ENCODE measurements at places on chromosomes 4 and X. TPM values are rescaled to one million over a fixed set of nuclear protein-coding genes. Genes with fewer than 3 reads are reported as not detected.

DNA sequence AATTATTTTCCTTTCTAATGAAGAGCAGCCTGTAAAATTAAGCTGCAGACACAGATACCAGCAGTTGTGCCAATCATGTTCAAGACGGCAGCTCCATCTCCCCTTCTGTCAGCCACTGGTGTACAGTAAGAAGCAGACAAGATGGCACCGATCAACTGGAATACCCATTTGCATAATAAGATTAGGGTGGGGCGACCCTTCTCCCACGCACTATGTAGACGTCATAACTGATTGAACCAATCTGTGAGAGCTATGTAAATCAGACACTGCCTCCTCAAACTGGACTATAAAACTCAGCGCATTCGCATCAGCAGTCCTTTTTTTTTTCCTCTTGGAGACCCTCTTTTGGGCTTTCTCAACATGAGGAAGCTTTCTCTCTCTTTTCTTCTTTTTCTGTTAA lies 40.4 kb upstream of the INTS6L start:
- H3K4me3 ChIP-seq = no peak overlapping the region
- no peaks in the 10 kb centered on the region for H3K36me3 ChIP-seq
- no peaks in the 10 kb centered on the region for H3K4me1 ChIP-seq
- DNase-seq = no peak
- no peaks in the 10 kb centered on the region for H3K27me3 ChIP-seq

- peaks cover 11% of the 10 kb centered on the region for H3K27me3 ChIP-seq
- no peaks in the 10 kb centered on the region for H3K36me3 ChIP-seq
- peak within 1 kb of the TSS; percentile 69 for H3K4me3 ChIP-seq
- peak; percentile 80 for DNase-seq
- H3K4me1 ChIP-seq = no peaks in the 10 kb centered on the region
These were observed at the start of gene PRRG1 for GRCh38 chrX:37349221-37350033. PRRG1 (plus strand) TSS chrX:37349364; CDS start chrX:37406250, 56,886 bp downstream.

GRCh38 chr4:147526272-147526654 lies 45.4 kb downstream of the EDNRA start:
- H3K36me3 ChIP-seq = no peaks in the 10 kb centered on the region
- no peak overlapping the region for H3K4me3 ChIP-seq
- H3K4me1 ChIP-seq = no peaks in the 10 kb centered on the region
- H3K27me3 ChIP-seq = no peaks in the 10 kb centered on the region

DNA sequence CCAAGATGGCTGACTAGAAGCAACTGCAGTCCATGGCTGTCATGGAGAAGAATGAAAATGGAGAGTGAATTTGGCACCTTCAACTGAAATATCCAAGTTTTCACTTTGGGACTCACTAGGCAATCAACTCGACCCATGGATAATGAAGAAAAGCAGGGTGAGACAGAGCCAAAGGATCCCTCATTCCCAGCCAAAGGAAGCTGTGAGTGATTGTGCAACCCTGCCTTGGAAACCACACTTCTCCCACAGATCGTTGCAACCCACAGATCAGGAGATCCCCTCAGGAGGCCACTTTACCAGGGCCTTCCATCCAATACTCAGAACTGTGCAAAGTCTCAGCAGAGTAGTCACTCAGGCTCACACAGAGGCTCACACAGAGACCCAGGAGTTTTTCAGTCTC lies 4.5 kb downstream of the CFAP299 start:
- peaks cover 37% of the 10 kb centered on the region for H3K27me3 ChIP-seq
- H3K4me3 ChIP-seq = no peak overlapping the region
- DNase-seq = no peak
- peaks cover 16% of the 10 kb centered on the region for H3K4me1 ChIP-seq

DNA sequence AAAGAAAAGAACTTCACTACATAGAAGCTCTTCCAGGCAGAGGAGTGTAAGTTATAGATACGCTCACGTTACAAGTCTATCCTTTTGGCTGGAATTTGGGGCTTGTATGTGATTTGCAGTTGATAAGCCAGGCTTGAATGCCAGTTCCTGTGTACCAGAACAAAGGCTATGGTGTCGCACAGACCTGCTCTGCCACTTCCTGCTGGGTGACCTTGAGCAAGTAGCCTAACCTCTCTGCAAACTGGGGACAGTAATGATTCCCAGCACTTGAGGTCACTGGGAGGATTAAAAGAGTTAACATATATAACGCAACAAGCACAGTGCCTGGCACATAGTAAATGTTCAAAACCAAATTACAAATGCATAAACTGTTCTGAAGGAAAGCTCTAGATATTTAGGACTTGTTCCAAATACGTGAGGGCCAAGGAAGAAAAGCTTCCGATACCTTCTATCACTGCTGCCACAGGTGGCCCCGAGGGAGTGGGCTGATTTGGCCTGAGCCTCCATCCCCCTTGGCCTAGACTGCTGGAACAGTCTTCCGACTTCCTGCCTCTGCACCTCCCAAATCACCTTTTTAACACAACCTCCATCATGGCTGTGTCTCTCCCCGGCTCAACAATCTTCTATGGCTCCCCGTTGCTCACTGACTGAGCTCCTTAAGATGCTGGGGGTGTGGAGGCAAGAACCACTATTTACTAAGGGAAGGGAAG lies 1.3 kb upstream of the SOWAHD start:
- H3K4me1 ChIP-seq = peaks cover 18% of the 10 kb centered on the region
- peak overlapping the region; percentile 90 for H3K27ac ChIP-seq
- no peaks in the 10 kb centered on the region for H3K36me3 ChIP-seq
- H3K4me3 ChIP-seq = no peak overlapping the region

DNA sequence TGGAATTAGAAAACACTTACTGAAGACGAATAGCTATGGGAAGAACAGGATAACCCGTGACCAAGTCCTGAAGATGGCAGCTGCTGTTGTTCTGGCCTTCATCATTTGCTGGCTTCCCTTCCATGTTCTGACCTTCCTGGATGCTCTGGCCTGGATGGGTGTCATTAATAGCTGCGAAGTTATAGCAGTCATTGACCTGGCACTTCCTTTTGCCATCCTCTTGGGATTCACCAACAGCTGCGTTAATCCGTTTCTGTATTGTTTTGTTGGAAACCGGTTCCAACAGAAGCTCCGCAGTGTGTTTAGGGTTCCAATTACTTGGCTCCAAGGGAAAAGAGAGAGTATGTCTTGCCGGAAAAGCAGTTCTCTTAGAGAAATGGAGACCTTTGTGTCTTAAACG lies 2.4 kb downstream of the AGTR2 start:
- H3K27ac ChIP-seq = no peak overlapping the region
- no peak overlapping the region for H3K4me3 ChIP-seq

- H3K27me3 ChIP-seq = no peaks in the 10 kb centered on the region
- no peak for DNase-seq
- H3K4me1 ChIP-seq = peaks cover 13% of the 10 kb centered on the region
- no peak overlapping the region for H3K4me3 ChIP-seq
- H3K36me3 ChIP-seq = no peaks in the 10 kb centered on the region
- H3K27ac ChIP-seq = no peak overlapping the region
These were observed 32.7 kb downstream of the METAP1 start for GRCh38 chr4:99028187-99028586.

- no peak overlapping the region for H3K4me3 ChIP-seq
- no peaks in the 10 kb centered on the region for H3K27me3 ChIP-seq
- no peak overlapping the region for H3K27ac ChIP-seq
- no peaks in the 10 kb centered on the region for H3K36me3 ChIP-seq
- no peaks in the 10 kb centered on the region for H3K4me1 ChIP-seq
These were observed 368.9 kb downstream of the SLITRK2 start for GRCh38 chrX:146186540-146186939.

GRCh38 chrX:3445806-3446490 lies 99.5 kb upstream of the MXRA5 start:
- H3K27ac ChIP-seq = no peak overlapping the region
- DNase-seq = no peak
- H3K27me3 ChIP-seq = no peaks in the 10 kb centered on the region
- no peaks in the 10 kb centered on the region for H3K36me3 ChIP-seq

GRCh38 chr4:99612281-99612680 lies 37.7 kb downstream of the MTTP start:
- no peak for DNase-seq
- H3K4me3 ChIP-seq = no peak overlapping the region
- peaks cover 1% of the 10 kb centered on the region for H3K27me3 ChIP-seq
- no peak overlapping the region for H3K27ac ChIP-seq
- H3K4me1 ChIP-seq = no peaks in the 10 kb centered on the region

GRCh38 chr4:159777689-159778088 lies 674.8 kb downstream of the RAPGEF2 start:
- H3K4me1 ChIP-seq = no peaks in the 10 kb centered on the region
- no peak overlapping the region for H3K27ac ChIP-seq
- no peaks in the 10 kb centered on the region for H3K36me3 ChIP-seq
- no peaks in the 10 kb centered on the region for H3K27me3 ChIP-seq

DNA sequence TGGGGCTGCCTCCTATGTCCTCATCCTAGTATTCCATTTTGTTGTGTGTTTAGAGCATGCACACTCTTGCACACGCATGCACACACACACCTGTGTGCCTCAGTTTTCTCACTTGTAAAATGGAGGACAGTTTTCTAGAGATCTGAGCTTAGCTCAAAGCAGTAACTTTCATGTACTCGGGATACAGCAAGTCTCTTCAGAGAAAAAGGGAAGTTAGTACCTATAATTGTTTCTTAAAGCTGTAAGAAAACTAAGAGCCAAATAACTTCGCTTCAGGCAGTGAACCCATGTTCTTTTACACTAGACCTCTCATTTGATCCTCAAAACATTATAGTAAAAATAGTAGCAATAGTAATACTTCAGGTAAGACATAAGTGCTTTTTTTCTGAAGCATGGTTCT lies 49.6 kb downstream of the KIT start:
- H3K27ac ChIP-seq = no peak overlapping the region
- no peak overlapping the region for H3K4me3 ChIP-seq

- H3K27me3 ChIP-seq = no peaks in the 10 kb centered on the region
- H3K4me3 ChIP-seq = no peak overlapping the region
- H3K36me3 ChIP-seq = peaks cover 8% of the 10 kb centered on the region
- H3K27ac ChIP-seq = no peak overlapping the region
These were observed 54.3 kb downstream of the IGFBP7 start for GRCh38 chr4:57055886-57056285.

DNA sequence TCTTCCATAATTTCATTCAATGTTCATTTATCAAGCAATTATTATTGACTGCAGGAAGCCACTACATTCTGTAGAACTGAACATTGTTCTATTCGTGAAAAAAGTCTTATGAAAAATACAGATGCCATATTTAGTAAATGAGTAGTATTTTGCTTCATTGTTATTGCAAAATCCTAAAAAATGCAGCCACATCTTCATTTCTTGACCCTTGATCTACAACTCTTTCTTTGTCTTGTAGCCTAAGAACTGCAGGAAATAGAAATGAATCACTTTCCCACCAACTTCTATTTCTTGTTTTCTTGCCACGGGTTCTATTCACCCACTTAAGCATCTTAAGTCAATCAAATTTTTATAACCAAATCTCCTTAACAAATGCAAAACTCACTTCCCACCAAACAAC lies 63.3 kb downstream of the KCNIP4 start:
- no peaks in the 10 kb centered on the region for H3K4me1 ChIP-seq
- no peak overlapping the region for H3K4me3 ChIP-seq
- no peak for DNase-seq
- H3K27ac ChIP-seq = no peak overlapping the region
- no peaks in the 10 kb centered on the region for H3K36me3 ChIP-seq
- H3K27me3 ChIP-seq = no peaks in the 10 kb centered on the region

DNA sequence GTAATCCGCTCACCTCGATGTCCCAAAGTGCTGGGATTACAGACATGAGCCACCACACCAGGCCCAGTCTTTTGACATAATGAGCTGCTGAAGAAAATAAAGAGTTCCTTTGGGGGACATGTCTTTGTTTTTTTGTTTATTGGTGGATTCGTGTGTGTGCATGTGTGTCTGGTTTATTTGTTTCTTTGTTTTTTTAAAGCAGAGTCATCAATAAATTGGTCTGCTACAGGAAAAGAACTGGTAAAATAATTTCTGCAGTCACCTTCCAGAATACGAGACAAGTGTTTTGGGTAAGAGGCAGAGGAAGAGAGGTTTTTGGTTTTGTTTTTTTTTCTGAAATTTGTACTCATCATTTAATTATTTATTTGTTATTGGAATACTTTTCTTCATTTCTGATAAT lies 51.5 kb upstream of the PPP3CA start:
- DNase-seq = no peak
- H3K4me1 ChIP-seq = no peaks in the 10 kb centered on the region
- no peaks in the 10 kb centered on the region for H3K36me3 ChIP-seq
- no peak overlapping the region for H3K27ac ChIP-seq

DNA sequence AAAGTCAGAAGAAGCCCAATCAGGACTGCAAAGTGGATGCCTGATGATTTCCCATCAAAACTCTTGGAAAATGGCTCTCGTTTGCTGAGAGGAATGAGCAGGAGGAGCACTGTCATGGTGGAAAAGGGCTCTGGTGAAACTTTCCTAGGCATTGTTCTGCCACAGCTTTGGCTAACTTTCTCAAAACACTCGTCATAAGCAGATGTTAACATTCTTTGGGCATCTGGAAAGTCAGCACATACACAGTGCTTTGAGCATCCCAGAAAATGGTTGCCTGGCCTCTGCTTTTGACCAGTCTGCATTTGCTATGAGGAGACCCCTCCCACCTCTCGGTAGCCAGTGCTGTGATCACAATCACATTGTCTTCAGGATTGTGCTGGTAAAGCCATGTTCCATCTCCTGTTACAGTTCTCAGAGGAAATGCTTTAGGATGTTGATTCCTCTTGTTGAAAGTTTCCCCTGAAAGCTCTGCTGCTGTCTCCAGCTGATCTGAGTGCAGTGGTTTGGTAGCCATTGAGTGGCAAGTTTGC lies 25.2 kb upstream of the TBC1D14 start:
- no peak overlapping the region for H3K4me3 ChIP-seq
- H3K4me1 ChIP-seq = peaks cover 29% of the 10 kb centered on the region
- H3K36me3 ChIP-seq = peaks cover 3% of the 10 kb centered on the region
- H3K27me3 ChIP-seq = no peaks in the 10 kb centered on the region
- no peak for DNase-seq
- no peak overlapping the region for H3K27ac ChIP-seq

- H3K27me3 ChIP-seq = no peaks in the 10 kb centered on the region
- H3K27ac ChIP-seq = no peak overlapping the region
- no peak for DNase-seq
- no peaks in the 10 kb centered on the region for H3K36me3 ChIP-seq
- H3K4me1 ChIP-seq = no peaks in the 10 kb centered on the region
These were observed 278.3 kb downstream of the SPRY1 start for GRCh38 chr4:123674762-123675465.

DNA sequence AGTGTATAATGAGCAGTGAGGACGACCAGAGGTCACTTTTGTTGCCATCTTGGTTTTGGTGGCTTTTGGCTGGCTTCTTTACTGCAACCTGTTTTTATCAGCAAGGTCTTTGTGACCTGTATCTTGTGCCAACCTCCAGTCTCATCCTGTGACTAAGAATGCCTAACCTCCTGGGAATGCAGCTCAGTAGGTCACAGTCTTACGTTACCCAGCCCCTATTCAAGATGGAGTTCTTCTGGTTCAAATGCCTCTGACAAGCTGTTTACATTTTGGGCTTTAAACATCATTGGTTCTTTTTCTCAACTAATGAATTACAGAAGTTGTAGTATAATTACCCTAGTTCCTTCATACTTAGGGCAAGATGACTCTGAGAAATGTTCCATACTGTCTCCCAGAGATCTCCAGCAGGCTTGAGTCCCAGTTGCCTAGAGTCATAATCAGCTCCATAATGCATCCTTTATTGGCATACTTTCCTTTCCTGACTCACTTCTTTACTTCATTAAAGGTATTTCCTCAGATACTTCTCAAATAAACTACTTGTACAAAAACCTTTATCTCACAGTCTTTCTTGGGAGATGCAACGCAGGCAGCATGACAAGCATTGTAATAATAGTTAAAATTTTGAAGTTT lies 136.5 kb downstream of the KDM6A start:
- no peak overlapping the region for H3K27ac ChIP-seq
- DNase-seq = no peak
- H3K4me3 ChIP-seq = no peak overlapping the region
- no peaks in the 10 kb centered on the region for H3K4me1 ChIP-seq
- no peaks in the 10 kb centered on the region for H3K27me3 ChIP-seq

The FHL1 gene
- 55.1 TPM for total RNA-seq

The HTR2C gene
- not detected for total RNA-seq

The CENPVL1 gene
- not detected for total RNA-seq

The ARHGAP36 gene
- not detected for total RNA-seq

The RXFP1 gene
- total RNA-seq = 0.39 TPM

The PABPC5 gene
- 3.3 TPM for total RNA-seq
